Thymus (tissue), 14 donors: ENCODE measurements at places on chromosomes 16 and 17.

GRCh38 chr16:69934751-69935150, 16.4 kb upstream of the CLEC18A start:
- DNase-seq: no peak

- no peak for DNase-seq
These were observed 90.8 kb downstream of the MYO1D start for GRCh38 chr17:32786169-32786568.

GRCh38 chr17:57875290-57876022, 25.6 kb upstream of the MRPS23 start:
- DNase-seq: no peak

GRCh38 chr17:66429680-66430079, 127.3 kb downstream of the PRKCA start:
- no peak for DNase-seq

GRCh38 chr17:13228225-13228624, 210.4 kb upstream of the ELAC2 start:
- DNase-seq: no peak

- DNase-seq: no peak
These were observed 25.8 kb upstream of the AKTIP start for GRCh38 chr16:53528797-53529196.

DNA sequence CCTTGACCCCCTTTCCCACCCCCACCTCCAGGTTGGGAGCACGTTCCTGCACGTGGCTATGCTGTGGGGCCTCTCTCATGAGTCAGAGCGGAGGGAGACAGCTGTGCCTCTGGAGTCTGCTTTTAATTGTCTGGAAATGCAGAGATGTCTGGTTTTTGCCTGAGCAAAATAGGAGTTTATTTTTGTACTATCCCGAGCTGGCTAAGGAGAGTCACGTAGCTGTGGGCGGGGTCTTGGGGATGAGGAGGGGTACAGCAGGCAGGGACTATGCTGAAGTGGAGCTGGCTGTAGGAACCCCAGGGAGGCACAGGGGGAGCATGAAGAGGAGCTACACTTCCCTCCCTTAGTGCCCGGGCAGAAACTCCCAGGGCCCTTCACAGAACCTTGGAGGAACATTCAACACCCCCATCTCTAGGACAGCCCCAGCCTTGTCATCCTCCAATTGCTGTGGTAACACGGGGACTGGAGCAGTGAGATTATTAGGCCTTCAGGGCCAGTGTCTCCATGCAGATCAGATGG, 44.7 kb upstream of the LGALS9 start:
- no peak for DNase-seq

- no peak for DNase-seq
These were observed 2.0 kb downstream of the WSCD1 start for GRCh38 chr17:6072157-6072556.

DNA sequence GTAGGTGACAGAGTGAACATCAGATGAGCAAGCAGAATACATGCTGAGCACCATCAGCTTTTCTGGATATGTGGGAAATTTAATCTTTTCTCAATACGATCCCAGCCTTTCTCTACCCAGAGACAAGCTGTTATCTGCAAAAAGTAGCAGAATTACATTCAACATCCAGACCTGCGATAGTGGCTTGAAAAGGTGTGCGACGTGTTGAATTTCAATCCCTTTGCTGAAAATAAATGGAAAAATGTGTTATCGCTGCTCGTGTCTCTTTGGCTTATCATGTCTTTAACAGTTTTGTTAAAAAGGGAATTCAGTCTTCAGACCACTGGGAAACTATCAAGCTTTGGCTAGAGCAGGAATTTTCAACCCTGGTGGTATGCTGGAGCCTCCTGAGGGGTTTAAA, 98.8 kb upstream of the FAM20A start:
- DNase-seq: no peak

DNA sequence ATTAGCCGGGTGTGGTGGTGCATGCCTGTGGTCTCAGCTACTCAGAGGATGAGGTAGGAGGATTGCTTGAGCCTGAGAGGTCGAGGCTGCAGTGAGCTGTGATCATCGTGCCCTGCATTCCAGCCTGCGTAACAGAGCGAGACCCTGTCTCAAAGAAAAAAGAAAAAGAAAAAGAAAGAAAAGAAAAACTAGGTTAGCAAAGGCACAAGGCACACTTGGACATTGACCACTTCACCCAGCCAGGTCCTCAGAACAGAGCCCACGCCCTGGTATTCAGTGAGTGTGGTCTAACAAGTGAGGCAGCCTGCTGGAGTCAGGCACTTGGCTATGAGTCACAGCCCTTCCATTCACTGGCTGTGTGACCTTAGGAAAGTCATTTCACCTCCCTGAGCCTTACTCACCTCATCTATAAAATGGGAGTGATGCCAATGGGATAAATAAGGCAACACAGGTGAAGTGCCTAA, 10.4 kb downstream of the MILR1 start:
- DNase-seq: no peak

DNA sequence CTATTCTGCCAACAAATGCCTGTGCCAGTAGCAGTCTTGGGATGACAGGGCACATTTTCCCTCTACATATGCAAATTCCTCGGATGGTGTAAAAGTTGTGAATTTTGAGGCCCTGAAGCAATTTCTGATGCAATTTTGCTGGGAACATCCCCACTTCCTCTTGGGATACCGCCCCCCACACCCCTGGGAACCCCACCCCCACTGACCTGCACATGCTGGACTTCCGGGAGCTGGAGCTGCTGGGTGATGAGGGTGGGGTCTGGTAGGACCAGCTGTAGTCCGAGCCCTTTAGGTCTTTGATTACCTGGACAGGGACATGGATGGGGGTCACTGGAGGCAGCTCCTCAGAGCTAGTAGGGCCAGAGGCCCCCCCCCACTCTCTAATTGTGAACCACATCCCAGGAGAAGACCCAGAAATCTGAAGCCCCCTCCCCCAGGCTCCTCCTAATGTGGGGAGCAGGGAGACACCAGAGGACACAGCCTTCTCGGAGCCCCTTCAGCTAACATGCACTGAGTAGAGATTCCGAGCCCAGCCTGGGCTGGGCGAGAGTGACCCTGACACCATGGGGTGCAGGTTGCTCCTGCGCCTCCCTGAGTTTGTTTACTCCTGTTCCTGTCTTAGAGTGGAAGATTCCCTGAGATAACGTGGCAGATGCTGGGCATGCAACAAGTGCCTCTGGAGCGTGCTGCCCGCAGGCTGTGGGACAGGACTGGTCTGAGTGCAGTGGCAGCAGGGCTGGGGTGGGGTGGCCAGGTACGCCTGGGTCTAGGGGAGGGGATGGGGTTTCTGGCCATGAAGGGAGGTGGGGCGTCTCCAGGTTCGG, 9.0 kb downstream of the MTSS2 start:
- no peak for DNase-seq

GRCh38 chr17:62819511-62820221, 11.6 kb upstream of the MARCHF10 start:
- peak; percentile 28 for DNase-seq

- DNase-seq: no peak
These were observed 788 bp downstream of the METTL22 start for GRCh38 chr16:8622315-8622656.

GRCh38 chr16:2371421-2371820, 30.9 kb upstream of the ABCA3 start:
- no peak for DNase-seq

GRCh38 chr17:76644995-76645394, 1.4 kb upstream of the ST6GALNAC1 start:
- no peak for DNase-seq
